NCI-H1092 (cell line): ENCODE measurements at places on chromosomes 13 and 19.

- DNase-seq: no peak
These were observed 19.0 kb downstream of the CCDC8 start for GRCh38 chr19:46394402-46394797.

GRCh38 chr13:103430368-103430767 is 364.2 kb upstream of the SLC10A2 start:
- no peak for DNase-seq

DNA sequence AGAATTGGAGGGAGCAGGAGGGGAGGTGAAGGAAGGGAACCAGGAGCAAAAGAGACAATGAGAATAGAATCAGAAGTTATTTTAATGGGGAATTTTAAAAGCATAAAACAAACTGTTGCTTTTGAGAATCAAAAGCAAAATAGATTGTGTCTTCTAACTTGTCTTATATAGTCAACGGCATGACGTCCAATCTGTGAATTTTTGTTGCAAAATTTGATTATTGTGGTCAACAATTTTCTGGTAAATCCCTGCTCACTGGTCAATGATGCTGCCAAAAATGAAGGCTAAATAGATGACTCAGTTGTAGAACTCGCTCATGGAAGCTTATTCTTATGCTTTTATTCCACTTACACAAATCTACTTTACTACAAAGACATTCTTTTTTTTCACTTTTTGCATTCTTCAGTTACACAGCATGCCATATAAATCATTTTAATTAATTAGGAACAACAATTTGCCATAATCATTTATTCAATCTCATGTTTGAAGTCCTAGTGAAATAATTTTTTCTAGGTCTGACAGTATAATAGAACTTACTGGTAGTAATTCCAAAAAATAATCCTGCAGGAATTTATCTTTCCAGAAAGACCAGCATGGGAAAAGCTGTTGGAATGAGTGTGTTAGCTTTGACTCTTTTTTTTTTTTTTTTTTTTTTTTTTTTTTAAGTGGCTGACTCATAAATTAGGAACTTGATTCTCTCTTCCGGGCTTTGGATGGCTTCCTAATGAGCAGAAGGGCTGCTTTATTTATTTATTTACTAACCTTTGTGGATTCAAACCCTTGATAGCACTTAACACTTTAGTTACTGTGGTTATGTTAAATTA is 256.9 kb downstream of the SPRY2 start:
- peak; percentile 5 for DNase-seq

DNA sequence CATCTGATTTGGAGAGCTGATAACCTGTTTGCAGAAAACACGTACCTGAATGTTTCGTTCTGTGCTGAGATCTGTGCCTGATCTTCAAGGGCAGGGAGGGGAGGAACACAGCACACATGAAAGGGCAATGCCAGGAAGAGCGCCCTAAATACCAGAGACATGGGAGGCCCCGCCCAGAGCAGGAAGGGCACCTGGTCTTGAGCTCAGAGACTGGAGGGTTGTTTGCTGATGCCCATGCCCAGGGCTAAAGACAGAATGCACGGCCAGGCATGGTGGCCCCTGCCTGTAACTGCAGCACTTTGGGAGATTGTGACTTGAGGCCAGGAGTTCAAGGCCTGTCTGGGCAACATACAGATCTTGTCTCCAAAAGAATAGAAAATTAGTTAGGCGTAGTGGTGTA is 183.2 kb downstream of the TUBA3C start:
- no peak for DNase-seq

DNA sequence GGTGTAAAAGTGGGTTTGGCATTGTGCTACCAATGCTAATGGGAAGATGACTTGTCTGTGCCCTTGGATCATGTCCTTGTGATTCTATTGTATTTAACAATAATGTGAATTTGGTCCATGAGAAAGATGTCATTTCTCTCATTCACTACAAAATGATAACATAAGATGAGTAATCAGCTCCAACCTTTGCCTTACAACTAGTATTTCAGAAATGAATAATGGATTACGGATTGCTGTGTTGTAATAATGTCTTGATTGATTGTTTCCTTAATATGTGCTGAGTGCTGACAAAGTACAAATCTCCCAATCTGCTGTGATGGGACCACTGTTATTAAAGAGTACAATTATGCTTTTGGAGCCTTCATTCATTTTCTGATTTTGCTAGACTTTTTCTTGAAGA is 375.0 kb downstream of the PCDH9 start:
- DNase-seq: no peak

DNA sequence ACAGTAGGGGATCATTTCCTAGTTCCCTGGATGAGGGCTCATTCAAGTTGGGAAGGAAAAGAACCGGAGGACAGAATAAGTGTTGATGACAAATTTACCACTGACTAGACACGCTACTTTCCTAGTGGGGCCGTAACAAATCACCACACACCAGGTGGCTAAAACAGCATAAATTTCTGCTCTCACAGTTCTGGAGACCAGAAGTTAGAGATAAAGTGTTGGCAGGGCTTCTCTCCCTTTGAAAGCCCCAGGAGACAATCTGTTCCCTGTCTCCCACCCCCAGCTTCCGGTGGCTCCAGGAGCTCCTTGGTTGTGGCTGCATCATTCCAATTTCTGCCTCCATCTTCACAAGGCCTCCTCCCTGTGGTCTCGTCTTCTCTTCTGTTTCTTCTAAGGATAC is 65.4 kb upstream of the ARGLU1 start:
- DNase-seq: no peak

DNA sequence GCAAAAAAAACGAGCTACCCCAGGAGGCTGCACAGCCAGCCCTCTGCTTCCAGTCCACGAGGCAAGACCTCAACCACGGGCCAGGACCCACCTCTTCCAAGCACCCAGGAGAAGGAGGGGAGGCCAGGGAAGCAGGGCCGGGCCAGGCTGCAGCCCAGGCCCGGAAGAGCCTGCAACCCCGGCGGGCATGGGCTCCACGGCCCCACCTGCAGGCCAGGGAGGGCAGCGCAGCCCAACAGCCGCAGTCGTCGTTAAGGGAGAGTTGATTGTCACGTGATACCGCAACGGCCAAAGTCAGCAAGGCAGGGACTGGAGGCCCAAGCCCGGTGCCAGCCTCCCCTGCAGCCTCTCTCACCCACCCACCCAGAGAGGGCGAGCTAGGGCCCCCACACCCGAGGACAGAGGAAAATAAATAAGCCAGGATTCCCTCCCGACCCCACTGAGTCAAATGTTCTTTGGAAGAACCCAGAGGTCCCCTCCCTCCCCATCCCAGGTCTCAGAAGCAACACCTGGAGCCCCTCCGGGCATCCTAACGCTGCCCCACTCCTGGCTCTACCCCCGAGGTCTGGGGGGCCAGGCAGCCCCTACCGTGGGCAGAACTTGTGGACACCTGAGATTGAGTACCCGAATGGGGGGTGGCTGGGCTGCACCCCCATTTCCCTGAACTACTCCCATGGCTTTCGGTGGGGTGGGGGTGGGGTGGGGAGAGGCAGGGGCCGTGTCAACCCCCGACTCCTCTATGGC is 5.2 kb upstream of the REXO1 start:
- DNase-seq: no peak

DNA sequence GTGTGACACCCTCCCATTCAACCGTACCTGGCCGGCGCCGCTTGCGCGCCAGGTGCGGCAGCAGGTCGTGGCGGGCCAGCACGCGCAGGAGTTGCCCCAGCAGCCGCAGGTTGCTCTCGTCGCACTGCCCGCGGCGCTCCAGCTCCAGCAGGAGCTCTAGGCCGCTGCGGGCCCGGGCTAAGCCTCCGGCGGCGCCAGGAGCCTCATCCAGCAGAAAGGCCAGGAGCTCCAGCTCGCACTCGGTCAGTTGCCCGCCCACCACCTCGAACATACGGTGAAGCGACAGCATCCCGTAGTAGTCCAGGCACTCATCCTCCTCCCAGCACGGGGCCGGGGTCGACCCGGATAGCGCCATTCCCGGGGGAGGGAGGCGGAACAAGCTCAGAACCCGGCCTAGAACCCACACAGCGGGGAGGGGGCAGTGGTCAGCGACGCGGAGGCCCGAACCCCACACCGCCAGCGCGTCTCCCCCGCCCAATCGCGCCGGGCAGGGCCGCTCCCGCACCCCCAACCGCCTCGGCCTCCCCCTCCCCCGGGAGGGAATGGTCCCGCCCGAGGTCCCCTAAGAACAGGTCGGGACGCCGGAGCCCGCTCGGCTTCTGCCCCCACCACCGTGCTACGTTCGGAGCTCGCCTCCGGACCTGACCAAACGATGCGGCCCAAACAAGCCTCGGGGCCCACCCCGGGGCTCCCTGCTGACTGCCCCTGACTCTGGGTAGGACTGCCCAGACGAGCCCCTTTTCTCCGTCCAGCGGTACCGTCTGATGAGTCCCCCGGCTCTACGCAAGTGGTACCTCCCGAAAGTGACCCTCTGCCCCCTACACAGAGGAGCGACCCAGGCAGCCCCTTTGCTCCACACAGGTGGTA is 591 bp downstream of the DEDD2 start:
- peak; percentile 33 for DNase-seq

DNA sequence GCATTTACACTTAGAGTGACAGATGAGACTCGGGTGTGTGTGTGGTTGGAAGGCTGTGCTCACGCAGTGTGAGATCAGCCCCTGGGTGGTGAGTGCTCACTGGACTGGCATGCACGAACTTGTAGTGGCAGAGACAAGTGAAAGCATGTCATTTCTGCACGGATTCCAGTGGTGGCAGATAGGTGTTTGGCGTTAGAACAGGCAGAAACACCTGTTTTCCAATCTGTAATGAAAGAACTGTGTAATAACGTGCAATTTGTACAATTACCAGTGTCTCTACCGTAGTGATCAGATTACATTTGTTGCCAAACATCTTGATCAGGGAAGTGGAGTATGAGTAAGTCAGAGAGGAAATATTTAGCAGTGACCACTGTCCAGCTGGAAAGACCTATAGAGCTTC is 8.2 kb downstream of the LAMP1 start:
- DNase-seq: no peak

- no peak for DNase-seq
These were observed 232.1 kb downstream of the TM9SF2 start for GRCh38 chr13:99733346-99733745.

- DNase-seq: peak; percentile 29
These were observed 421 bp downstream of the DGKH start for GRCh38 chr13:42048684-42049453.

DNA sequence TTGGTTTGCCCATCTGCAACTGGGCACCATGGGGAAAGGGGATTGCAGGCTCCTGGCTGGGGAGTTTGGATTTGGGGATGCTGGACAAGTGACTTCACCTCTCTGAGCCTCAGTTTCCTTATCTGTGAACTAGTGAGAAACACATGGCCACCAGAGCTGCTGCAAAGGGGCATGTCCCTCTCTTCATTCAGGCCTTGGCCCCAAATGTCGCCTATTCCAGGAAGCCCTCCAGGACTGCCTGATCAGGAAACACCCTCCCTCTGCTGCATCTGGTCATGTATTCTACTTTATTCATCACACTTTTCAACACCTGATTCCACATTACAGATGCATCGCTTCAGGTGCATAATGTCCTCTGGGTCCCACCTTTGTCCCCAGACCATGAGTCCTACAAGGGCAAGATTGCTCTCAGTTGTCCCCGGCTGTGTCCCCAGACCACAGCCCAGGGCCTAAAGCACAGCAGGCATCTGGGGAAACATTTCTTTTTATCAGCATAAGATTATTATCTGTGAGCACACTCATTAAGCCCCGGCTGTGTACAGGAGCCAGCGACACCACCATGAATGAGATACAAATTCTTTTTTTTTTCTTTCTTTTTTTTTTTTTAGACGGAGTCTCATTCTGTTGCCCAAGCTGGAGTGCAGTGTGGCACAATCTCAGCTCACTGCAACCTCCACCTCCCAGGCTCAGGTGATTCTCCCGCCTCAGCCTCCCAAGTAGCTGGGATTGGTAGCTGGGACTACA is 37.5 kb downstream of the ARRDC2 start:
- no peak for DNase-seq

DNA sequence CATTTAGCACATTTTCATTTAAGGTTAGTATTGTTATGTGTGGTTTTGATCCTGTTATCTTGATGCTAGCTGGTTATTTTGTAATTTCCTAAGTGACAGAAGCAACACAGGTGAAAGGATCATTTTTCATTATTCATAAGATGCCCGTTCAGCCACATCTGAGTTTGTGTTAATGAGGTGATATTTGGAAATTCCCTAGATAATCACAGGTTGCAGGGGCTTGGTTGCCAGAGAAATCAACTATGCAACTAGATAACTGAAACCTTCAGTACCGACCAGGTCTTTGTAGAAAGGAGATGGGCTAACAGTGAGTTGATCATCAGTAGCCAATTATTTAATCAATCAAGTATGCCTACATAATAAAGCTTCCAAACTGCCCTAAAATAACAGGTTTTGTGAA is 121.3 kb upstream of the UFM1 start:
- DNase-seq: no peak

DNA sequence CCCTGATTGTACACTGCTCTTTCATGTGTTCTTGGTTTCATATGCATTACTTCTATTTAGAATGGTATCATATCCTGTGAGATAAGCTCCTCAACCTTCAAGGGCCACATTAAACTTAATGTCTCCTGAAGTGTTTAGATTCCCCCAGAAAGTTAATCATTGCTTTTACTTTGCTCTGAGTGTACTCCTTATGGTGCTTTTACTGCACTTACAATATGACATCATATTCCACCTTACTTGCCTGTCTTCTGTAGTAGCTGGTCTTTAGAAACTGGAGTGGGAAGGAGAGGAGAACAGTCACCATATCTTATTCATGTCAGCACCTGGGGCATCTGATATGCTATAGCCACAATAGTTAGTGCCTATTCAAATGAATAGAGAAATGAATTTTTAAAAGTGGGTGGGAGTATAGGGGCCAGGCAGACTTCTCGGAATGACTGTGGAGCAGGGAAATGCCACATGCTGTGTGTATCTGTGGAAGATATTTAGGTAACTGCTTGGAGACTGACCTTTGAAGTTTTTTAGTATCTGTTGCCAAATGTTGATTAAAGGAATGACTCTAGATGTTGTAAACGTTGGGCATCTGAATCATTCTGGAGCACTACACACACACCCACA is 40.2 kb downstream of the SLAIN1 start:
- no peak for DNase-seq

- DNase-seq: no peak
These were observed 73.6 kb downstream of the ATP7B start for GRCh38 chr13:51937320-51938290.
